ENCODE measurements at places on chromosomes 13 and 19.

DNA sequence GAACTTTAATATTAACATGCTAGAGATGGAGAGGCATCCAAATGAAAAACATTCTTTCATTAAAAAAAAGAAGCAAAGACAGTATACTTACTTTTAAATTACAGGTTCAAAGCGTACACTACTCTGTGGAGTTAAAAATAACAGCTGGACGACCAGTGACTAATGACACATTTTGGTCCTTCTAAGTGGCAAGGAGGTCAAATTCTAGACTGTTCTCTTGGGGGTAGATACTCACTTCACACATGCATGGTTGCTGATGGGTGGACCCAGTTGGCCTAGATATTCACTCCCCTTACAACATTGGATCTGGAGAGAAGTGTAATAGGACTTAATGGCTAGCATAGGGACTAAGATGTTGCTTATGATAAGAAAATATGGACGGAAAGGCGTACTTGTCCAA, 302.2 kb downstream of the DNAJC15 start:
- DNase-seq: no peak

- DNase-seq: no peak
These were observed 117.4 kb downstream of the ESD start for GRCh38 chr13:46679369-46680120.

GRCh38 chr13:22091222-22091970, 420.5 kb downstream of the FGF9 start:
- DNase-seq: no peak

- no peak for DNase-seq
These were observed 3.7 kb upstream of the ZNF552 start for GRCh38 chr19:57818378-57818777.

All from NCI-H446 treated with DMSO at 0.1 percent for 48 hours (cell line).